Tibial nerve (tissue), 4 donors: ENCODE measurements at places on chromosomes 4 and X. TPM values are rescaled to one million over a fixed set of nuclear protein-coding genes. Genes with fewer than 3 reads are reported as not detected.

DNA sequence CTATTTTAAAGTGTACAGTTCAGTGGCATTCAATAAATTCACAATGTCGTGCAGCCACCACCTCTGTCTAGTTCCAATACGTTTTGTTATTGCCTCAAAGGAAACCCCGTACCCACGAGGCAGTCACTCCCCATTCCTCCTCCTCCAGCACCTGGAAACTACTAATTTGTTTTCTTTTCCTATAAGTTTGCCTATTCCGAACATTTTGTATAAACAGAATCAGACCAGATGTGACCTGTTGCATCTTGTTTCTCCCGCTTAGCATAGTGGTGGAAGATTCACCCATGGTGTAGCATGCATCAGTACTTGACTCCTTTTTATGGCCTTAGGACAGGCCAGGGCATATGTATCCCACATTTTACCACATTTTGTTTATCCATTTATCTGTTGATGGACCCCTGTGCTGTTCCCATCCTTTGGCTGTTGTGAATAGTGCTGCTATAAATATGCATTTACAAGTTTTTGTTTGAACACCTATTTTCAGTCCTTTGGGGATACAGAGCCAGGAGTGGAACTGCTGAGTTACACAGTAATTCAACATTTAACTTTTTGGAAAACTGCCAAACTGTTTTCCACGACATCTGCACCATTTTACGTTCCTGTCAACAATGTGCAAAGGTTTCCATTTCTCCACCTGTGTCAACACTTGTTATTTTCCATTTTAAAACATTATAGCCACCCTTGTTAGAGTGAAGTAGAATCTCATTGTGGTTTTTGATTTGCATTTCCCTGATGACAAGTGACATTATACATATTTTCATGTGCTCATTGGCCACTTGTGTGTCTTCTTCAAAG is 57.8 kb upstream of the STX18 start:
- no peak overlapping the region for H3K4me3 ChIP-seq
- DNase-seq, result no peak
- H3K36me3 ChIP-seq, result no peaks in the 10 kb centered on the region
- no peaks in the 10 kb centered on the region for H3K4me1 ChIP-seq
- no peaks in the 10 kb centered on the region for H3K27me3 ChIP-seq

MAGEA9B gene
- total RNA-seq, result not detected

DMP1 gene
- not detected for total RNA-seq

DNA sequence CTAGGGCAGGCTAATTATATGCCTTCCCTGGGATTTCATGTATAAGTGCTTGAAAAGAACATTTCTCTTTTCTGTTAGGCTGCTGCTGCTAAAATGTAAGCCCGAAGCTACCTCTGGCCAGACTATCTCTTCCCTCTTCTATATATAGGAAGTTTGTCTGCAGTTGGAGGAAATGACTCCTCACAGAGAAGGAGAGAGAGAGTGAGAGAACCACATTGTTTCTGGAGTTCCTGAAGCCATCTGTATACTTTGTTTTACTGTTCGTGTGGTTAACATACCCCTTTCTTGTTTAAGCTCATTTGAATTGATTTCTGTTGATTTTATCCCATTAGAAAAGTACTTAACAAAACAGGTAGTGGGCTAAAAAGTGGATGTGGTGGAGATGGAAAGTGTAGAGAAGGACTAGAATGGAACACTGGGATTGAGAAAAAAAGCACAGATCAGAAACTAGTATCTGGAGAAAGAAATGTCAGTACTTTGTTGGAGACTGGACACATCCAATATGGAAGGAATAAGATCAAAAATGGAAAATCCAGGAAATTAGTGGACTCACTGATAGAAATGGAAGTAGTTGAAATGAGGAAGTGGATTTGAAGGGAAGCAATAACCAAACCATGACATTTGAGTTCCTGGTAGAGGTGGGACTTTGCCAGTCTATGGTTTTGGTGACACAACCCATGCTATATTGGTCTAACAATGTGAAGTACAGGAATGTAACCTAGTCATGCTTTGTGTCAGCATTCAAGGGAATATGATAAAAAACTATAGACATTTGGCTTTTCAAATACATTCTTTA is 112.6 kb downstream of the TMA16 start:
- peak overlapping the region; percentile 57 for H3K27ac ChIP-seq
- DNase-seq, result no peak
- H3K36me3 ChIP-seq, result no peaks in the 10 kb centered on the region
- H3K4me1 ChIP-seq, result no peaks in the 10 kb centered on the region
- no peaks in the 10 kb centered on the region for H3K27me3 ChIP-seq
